ENCODE measurements at places on chromosomes 2 and 18. TPM values are rescaled to one million over a fixed set of nuclear protein-coding genes. Genes with fewer than 3 reads are reported as not detected.
A peak's percentile ranks its signal among the peaks of the same experiment; 100 is the strongest.

- H3K4me1 ChIP-seq, result no peaks in the 10 kb centered on the region
- no peaks in the 10 kb centered on the region for H3K36me3 ChIP-seq
- no peak for DNase-seq
- H3K27ac ChIP-seq, result no peak overlapping the region
- no peak overlapping the region for H3K4me3 ChIP-seq
- no peaks in the 10 kb centered on the region for H3K27me3 ChIP-seq
Observed at GRCh38 chr18:11607906-11608305, 1.5 kb upstream of the SLC35G4 start.

Gene NETO1
- total RNA-seq, result not detected

Gene PFN4
- 1.2 TPM for total RNA-seq

Gene UGT1A9
- total RNA-seq, result not detected

Gene ZNF385B
- 10.1 TPM for total RNA-seq

GRCh38 chr2:32977228-32977758 lies 30.5 kb downstream of the LTBP1 start:
- H3K36me3 ChIP-seq, result no peaks in the 10 kb centered on the region
- no peaks in the 10 kb centered on the region for H3K27me3 ChIP-seq
- DNase-seq, result peak; percentile 16
- no peak overlapping the region for H3K4me3 ChIP-seq
- H3K4me1 ChIP-seq, result no peaks in the 10 kb centered on the region
- no peak overlapping the region for H3K27ac ChIP-seq

Measured in adrenal gland (tissue), 19 donors.